ENCODE measurements at places on chromosomes 12 and 14.
A peak's percentile ranks its signal among the peaks of the same experiment; 100 is the strongest.

DNA sequence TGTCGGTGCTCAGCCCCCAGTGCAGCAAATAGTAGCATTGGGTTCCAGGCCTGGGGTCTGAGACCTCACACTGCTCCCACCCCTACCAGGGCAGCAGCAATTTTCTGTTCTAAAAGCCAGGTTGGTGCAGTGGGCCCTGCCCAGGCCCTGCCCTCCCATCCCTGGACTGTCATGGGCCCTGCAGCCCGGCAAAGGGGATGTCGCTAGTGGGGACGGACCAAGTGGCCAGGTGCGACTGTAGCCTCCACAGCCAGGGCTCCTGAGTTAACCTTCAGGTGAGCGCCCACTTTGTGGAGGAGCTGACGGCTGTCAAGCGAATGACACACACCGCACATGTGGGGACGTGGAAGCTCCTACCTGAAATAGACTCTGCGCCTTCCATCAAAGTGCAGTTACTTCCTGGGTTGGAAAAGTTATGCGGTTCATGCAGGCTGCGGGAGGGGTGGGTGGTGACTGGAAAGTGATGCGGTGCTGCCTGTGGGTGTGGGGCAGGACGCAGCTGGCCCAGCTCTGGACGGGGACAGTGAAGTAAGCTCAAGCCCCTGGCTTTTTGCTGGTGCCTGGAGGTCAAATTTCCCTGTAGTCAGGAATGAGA lies 1.5 kb downstream of the INF2 start:
- no peak for DNase-seq

- no peak for DNase-seq
These were observed 1358.8 kb downstream of the LRFN5 start for GRCh38 chr14:42965512-42965911.

DNA sequence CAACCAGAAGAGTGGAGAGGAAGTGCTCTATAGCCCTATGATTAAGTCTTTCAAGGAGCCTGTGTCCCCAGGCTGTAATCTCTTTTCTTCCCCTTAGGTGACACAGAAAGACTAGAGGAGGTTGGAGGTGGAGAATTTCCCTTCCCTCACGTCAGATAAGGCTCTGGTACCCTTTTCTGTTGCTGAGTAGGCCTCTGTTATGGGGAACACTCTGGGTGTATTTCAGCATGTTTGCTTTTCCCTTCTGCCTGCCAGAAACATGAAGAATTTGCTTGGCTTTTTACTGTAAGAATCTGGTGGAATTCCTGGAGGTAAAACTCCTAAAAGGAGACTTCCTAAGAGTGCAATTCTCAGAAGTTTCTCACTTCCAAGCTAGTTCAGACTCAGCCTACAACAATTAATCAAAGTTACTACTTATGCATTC lies 58.3 kb downstream of the SIX1 start:
- no peak for DNase-seq

DNA sequence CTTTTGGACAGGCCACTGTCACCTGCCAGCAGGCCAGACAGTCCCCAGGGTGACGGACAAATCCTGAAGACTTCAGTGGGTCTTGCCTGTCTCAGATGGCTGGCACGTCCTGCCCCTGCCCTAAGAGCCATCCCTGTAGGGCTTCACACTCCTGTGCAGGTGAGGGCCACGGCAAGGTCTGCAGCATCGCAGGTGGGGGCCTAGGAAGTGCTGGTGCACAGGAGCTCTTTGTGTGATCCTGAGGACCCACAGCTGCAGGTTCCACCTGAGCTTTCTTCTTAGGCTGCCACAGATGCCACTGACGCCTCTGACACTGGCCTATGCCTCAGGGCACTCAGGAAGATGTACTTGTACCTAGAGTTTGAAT lies 108.5 kb upstream of the FKBP4 start:
- no peak for DNase-seq

DNA sequence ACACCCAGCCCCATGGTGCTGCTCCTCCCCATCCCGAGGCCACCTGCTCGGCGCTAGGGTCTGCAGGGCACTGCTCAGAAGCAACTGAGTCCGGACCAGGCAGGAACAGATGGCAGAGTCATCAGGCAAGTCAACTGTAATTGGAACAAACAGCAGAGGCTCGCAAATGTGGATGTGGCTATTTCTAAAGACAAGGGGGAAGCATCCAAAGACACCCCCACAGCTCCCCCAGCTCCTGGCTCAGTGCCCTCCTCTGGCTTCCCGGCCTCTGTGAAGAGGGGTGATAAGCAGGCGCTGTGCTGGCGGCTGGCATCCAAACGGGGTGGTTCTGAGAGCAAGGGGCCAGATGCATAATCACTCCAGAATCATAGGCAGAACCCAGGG lies 125.6 kb downstream of the PIWIL1 start:
- no peak for DNase-seq

DNA sequence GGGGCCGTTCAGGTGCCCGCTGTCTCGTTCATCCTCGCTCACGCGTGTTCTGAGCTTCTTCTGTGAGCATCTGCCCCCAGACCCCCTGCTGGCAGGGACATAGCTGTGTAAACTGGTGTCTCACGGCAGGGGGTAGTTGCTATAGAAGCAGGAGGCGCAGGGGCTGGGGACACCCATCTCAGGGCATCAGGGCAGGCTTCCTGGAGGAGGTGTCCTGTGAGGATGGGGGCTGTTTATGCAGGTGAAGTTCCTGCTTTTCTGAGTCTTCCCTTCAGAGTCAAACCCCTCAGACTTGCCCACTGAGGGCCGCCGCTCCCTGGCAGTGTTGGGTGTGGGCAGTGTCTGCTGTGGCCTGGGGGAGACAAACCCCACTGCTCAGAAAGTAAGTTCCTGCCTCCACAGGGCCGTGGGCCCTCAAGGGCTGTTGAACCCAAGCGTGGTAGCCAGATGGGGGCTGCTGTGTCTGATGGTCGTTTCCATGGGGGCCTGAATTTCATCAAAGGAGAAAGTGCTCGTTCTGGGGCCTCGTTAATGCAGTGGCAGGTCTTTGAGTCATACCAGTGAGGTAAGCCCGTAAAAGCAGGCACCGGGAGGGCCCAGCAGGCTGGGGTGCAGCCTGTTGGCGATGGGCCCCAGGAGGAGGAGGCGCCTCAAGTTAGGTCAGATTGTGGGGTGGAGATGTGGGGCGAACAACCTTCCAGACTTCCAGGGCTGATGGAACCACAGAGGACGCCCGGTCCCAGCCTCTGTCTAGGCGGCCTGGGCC lies 23.4 kb downstream of the KIF26A start:
- no peak for DNase-seq

- DNase-seq: no peak
These were observed 118.6 kb downstream of the GCH1 start for GRCh38 chr14:54784060-54784459.

GRCh38 chr14:103104654-103105452 lies 10.3 kb downstream of the EXOC3L4 start:
- no peak for DNase-seq

GRCh38 chr12:64730588-64730969 lies 28.6 kb downstream of the GNS start:
- no peak for DNase-seq

GRCh38 chr12:9388379-9388778 lies 180.2 kb upstream of the PZP start:
- no peak for DNase-seq

- no peak for DNase-seq
These were observed 125.3 kb downstream of the IPO8 start for GRCh38 chr12:30570211-30570890.

- no peak for DNase-seq
These were observed 64.7 kb downstream of the VEZT start for GRCh38 chr12:95282266-95282665.

GRCh38 chr12:118145113-118145797 lies 9.3 kb downstream of the PEBP1 start:
- no peak for DNase-seq

GRCh38 chr12:38156497-38157245 lies 159.9 kb upstream of the ALG10B start:
- no peak for DNase-seq

- DNase-seq: no peak
These were observed 5.5 kb downstream of the LUM start for GRCh38 chr12:91105807-91106206.

DNA sequence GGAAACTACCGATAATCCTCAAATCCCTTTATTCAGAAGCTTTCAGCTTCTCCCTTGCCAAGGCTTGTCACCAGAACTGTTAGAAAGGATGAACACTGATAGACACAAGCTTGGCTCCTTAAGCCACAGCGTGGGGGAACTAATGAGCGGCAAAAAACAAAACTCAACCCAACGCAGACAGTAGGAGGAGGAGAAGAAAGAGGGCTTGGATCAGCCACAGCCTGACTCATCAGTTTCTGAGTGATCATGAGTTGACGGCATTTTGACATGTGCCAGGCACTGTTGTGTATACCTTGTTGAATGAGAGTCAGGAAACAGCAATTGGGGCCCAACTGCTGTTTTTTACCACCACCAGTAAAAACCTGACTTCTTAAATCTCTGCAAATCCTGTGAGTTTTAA lies 23.7 kb downstream of the PLXNC1 start:
- DNase-seq: no peak

DNA sequence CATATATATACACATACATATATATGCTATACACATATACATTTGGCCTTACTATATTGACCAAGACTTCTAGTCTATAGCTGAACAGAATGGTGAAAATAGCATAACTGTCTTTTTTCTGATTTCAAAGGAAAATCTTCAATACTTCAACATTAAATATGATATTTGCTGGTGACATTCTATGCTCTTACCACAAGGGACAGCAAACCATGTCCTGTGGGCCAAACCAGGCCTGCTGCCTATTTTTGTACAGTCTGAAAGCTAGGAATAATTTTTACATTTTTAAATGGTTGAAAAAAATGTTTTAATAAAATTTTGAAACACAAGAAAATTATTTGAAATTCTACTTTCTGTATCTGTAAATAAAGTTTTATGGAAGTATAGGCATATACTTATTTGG lies 63.6 kb downstream of the EML5 start:
- no peak for DNase-seq

DNA sequence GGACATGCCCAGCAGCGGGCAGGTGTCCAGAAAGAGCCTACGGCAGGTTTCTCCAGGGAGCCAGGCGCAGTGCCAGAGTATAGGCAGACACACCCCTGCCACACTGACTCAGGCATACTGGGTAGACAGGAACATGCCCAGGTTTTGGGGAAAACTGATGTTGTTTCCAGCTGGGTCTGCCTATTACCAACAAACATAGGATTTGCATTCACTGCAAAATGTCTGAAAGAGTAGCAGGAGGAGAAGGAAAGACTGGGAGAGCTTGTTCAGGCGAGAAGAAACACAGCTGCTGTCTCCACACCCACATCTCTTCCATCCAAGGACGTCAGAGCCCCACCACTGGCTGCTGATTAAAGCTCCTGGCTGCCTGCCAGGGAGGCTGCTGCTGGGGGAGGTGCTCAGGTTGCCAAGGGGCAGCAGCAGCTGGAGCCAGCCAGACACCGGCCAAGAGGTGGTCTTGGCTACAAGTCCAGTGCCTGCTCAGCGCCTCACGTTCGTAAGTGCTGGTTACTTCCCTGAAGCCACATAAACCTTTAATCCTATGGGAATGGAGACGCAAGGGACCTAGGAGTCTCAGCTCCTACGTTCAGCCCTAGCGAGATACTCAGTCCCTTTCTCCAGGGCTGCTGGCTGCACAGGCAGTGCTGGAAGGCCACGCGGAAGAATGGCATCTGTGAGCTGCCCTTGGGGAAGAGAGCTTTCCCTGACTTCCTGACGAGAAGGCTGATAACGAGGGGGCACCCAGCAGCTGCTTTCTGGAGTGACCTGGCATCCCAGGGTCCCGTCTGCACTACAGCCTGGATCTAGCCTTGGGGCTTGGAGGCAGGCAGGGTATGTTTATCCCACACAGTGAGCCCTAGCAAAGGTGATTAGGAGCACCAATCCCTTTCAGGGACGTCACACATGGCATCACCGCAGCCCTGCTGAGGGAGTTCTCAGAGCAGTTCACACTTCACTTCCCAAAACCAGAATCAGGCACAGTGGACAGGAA lies 58.1 kb downstream of the PLEKHG3 start:
- DNase-seq: peak; percentile 62

GRCh38 chr12:52690351-52691075 lies 10.3 kb upstream of the KRT1 start:
- DNase-seq: no peak

All from omental fat pad (tissue), 4 donors.